Epithelial cell of prostate (primary cell): ENCODE measurements at places on chromosomes 13 and 19.

- DNase-seq: no peak
These were observed 685 bp downstream of the LENG9 start for GRCh38 chr19:54462655-54463530.

DNA sequence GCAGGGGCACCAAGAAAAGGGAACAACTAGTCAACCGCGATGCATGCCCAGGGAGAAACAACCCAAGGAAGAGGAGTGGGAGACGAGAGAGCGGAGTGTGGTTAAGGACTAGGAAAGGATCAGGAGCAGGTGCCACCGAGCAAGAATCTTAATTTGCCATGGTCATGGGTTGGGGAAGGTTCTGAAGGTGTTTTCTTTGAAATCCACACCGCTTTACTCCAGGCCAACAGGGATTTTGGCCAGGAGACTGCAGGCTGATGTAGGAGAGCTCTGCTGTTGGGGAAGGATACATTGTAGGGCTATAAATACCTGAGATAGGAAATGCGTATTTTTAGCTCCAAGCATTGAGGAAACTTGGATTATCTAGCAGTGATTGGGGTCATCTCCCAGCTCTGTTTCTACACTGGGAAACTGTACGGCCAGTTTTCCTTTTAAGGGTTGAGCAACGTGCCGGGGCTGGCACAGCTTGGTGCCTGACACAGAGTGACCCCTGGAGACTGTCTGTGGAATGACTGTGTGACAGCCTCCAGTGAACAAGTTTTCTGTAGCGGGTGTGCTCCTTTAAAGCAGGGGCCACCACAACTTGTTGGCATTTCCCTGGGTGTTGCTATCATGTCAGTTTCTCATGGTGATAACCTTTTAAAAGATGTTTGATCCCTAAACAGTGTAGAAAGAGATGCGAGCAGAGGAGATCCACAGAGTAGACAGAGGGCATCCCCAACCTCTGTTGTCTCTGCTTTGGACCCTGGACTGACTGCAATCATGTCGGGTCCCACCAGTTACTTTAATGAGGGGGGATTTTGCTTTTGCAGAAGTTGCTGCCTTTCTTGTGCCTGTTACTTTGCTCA lies 34.3 kb downstream of the ZNF536 start:
- no peak for DNase-seq

GRCh38 chr13:96546463-96546862 lies 447.8 kb downstream of the OXGR1 start:
- no peak for DNase-seq

- no peak for DNase-seq
These were observed at the start of gene LPAR2 for GRCh38 chr19:19627621-19628500. LPAR2 (minus strand) TSS chr19:19628220; CDS start chr19:19627275, 945 bp downstream.

DNA sequence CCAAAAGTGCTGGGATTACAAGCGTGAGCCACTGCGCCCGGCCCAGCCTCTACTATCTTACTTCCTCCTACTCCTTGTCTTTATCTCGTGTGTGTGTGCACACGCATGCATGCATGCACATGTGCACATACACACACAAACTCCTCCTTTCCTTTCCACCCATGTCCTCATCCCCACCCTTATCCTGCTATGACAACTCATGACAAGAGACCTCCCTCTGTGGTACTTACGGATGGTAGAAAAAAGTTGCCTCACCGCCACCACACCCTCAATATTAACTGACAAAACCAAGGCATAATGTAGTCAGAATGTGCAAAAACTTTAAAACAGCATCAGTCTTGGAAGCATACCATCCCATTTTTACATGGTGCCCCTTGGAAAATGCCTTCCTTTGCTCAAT lies 15.9 kb upstream of the EEF1AKMT1 start:
- no peak for DNase-seq

DNA sequence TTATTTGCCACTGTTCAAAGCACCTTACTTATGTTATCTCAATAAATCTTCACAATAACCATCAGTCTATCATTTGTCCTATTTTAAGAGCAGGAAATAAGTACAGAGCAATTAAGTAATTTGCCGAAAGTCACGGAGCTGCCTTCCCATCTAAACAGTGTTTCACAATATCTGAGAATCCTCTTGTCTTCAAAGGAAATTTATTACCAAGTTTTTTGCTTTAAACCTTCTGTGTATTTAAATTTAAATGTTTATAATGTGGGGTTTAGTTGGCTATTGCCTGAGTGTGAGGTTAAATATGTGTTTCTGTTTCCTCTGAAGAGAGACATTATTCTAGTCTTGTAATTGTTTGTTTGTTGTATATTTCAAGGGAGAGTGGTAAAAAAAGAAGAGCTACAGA lies 633.1 kb downstream of the EFNB2 start:
- DNase-seq: no peak

GRCh38 chr19:16005925-16006324 lies 57.1 kb downstream of the OR10H4 start:
- DNase-seq: no peak

DNA sequence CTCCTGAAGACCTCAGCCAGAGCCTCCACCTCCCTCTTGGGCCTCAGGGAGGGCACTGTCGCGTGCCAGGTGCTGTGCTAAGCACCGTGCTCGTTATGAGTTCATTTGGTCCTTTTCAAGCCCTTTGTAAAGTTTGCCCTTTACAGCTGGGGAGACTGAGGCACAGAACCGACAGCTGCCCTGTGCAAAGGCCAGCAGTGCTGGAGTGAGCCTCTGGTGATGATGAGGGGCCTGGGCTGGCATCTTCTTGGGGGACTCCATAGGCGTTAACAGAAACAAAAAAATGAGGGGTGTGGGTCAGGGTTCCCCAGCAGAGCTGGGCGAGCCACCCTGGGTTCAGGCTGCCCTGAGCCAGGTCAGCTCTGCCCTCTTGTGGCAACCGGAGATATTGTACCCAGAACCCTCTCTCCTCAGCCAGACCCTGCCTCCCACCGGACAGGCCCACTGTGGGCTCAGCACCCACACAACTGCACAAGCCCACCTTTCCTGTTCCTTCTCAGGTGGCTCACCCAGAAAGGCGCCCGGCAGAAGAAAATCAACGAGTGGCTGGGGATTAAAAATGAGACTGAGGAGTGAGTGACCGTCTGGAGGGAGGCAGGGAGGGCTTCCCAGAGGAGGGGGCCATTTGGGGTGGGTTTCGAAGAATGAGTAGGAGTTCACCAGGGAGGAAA lies 5.5 kb upstream of the IFI30 start:
- no peak for DNase-seq
